ENCODE measurements at places on chromosomes 4 and X. TPM values are rescaled to one million over a fixed set of nuclear protein-coding genes. Genes with fewer than 3 reads are reported as not detected.

The NWD2 gene
- total RNA-seq, result not detected

The SUPT20HL1 gene
- not detected for total RNA-seq

The TAF7L gene
- not detected for total RNA-seq

The C1QTNF7 gene
- total RNA-seq, result not detected

The TMPRSS11B gene
- not detected for total RNA-seq

The REPS2 gene
- total RNA-seq, result 6.5 TPM

- DNase-seq, result no peak
Observed at GRCh38 chrX:19643203-19643602, 127.9 kb upstream of the MAP3K15 start.

GRCh38 chr4:98399915-98400314, 138.7 kb downstream of the RAP1GDS1 start:
- no peak for DNase-seq

GRCh38 chr4:73066928-73067327, 2.6 kb downstream of the COX18 start:
- no peak for DNase-seq

GRCh38 chr4:74004668-74005067, 6.2 kb upstream of the CXCL5 start:
- no peak for DNase-seq

- DNase-seq, result no peak
Observed at GRCh38 chr4:189305500-189305899, 635.2 kb upstream of the FRG1 start.

DNA sequence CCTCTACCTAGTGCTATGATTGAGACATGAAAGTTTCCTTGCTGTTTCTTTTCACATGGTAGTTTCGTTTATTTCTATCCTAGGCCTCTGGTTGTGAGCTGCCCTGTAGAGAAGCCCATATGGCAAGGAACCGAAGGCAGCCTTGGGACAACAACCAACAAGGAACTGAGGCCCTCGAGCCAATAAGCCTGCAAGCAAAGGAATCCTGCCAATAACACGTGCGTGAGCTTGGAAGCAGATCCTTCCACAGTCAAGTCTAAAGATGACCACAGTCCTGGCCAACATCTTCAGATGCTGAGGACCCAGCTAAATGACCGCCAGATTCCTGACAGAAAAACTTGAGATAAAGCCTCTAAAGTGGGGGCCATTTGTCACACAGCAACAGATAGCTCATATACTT, 100.4 kb upstream of the FAM9B start:
- no peak for DNase-seq

- DNase-seq, result no peak
Observed at GRCh38 chrX:72659723-72660122, 54.4 kb downstream of the PHKA1 start.

- DNase-seq, result no peak
Observed at GRCh38 chrX:8242431-8243020, 71.5 kb upstream of the VCX2 start.

DNA sequence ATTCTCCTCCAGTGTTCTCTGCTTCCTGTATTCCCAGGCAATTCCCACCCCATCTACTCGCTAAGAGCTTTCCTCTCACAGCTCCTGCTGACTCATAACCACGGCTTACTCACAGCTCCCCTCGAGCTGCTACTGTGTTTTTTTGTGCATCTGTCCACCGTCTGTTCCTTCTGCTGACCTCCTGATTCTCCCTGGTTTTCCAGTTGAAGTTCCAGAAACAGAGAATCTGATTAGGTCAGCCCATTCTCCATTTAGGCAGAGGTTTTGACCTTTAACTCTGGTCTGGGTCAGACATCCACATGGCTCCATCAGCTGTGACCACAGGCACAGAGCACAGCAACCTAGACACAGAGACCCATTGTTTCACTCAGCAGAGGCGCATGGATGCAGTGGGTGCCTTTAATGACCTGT, 5.5 kb upstream of the SMIM20 start:
- peak; percentile 87 for DNase-seq

- no peak for DNase-seq
Observed at GRCh38 chrX:155983326-155983725, 14.2 kb upstream of the IL9R start.

GRCh38 chrX:150085881-150086280, 147.6 kb upstream of the EOLA2 start:
- peak; percentile 68 for DNase-seq

GRCh38 chr4:182267048-182267447, 23.8 kb downstream of the TENM3 start:
- no peak for DNase-seq

- no peak for DNase-seq
Observed at GRCh38 chr4:90845777-90846176, 718.6 kb downstream of the CCSER1 start.

GRCh38 chr4:121823505-121824170, at the start of gene CCNA2:
Gene CCNA2, minus strand, starts transcription at chr4:121823883. Its CDS starts 255 bp downstream, at chr4:121823628.
- peak; percentile 98 for DNase-seq

DNA sequence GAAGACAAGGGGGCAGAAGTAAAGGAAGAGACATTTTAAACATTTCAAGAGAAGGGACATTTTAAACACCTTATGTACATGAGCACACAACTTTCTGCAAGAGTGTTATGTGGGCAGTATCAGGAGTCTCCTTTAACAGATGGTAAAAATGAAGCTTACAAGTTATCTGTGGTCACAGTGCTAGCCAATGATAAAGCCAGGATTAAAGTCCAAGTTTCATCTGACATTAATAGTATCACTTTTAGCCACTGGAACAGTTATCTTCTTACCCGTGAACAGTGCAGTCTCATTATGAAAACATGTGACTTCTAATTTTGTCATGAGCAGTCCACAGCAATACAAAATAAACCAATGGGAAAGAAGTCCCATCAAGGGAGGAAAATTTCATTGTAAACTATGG, 627.9 kb upstream of the AGA start:
- no peak for DNase-seq

GRCh38 chr4:153268295-153268694, 64.1 kb downstream of the TRIM2 start:
- DNase-seq, result no peak

Measured in dermis blood vessel endothelial cell (primary cell).